Activated T-cell treated with anti-CD3 and anti-CD28 coated beads for 48 hours (primary cell): ENCODE measurements at places on chromosomes 2 and 18.

DNA sequence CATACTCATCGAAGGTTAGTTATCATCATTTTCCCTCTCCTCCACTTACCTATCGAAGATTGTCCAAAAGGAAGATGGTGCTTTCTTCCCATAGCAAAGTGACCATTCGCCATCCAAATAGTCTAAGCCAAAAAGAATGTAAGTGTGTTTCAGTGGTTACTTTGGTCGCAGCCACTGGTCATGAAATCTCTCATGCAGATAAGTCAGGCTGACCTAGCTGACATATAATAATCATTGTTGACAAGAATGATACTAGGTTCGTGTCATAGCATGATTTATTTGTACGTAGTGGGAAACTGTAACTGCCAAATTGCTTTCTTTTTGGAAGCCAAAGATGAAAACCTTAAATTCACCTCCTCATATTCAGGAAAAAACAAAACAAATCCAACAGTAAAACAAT, 89.6 kb upstream of the PMAIP1 start:
- no peak for DNase-seq

- DNase-seq = no peak
Measured at GRCh38 chr2:85963068-85963467, 74.3 kb upstream of the ST3GAL5 start.

GRCh38 chr2:212811921-212812320, 273.3 kb upstream of the ERBB4 start:
- DNase-seq = no peak

- DNase-seq = no peak
Measured at GRCh38 chr2:156522864-156523440, 86.8 kb downstream of the GPD2 start.

DNA sequence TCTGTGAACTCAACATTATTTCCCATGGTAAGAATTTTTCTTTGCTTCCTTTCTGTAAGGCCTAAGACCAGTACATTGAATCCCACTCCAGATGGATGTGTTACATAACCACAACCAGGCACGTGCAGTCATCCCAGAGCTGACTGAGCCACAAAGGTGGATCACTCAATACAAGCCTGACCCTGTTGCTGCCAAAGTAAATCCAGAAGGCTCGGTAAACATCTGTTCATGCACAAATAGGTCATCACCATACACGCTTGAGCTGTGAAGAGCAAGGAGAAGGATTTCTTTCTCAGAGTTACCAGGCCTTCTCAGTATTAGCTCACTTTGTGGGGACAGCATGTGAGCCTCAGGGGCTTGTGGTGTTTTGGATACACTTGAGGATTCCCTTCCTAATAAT, 791.4 kb upstream of the FANCL start:
- DNase-seq = no peak

DNA sequence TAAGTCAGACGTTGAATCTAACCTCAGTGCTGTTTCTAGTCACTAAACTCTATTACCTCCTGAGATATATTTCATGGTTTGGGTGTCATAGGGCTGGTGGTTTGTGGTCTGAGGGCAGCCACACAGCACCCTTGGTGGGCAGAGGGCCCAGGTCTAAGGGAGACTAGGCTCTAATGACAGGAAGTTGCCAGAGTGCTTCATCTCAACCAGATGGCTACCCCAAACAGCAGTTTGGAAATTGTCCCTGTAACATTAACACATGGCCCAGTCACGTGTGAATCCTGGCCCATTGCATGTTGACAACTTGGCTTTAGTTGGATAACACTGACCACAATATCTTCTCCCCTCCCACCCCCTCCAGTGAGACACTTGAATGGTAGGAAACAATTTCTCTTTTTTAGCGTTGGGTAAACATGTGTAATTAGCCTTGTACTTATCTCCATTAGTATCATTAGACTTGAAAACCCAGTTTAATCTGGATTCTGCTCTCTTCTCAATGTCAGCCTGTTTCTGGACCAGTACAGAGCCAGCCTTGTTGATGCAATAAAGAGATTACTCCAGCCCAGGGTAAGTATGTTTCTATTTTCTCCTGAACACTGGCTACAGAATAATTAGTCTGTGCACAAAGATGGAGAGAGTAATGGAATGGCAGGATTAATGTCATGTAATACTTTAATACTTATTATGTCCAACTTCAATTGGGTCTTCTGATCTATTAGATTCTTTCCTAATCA, 187.8 kb upstream of the SIX3 start:
- DNase-seq = peak; percentile 6

- no peak for DNase-seq
Measured at GRCh38 chr18:26655525-26656430, 107.4 kb upstream of the KCTD1 start.

DNA sequence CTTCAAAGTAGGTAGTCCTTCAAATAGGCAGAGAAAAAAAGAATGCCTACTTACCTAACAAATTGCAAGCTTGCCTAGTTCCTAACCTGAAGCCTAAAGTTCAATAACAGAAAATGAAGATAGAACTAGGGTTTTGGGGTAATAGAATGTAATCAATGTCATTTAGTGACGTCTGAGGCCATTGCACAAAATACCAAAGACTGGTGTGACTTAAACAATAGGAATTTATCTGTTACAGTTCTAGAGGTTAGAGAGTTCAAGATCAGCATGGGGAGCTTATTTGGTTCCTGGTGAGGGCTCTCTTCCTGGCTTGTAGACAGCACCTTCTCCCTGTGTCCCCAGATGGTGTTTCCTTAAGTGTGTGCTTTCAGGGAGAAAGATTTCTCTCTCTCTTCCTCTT, 4.7 kb upstream of the NPC1 start:
- DNase-seq = no peak

DNA sequence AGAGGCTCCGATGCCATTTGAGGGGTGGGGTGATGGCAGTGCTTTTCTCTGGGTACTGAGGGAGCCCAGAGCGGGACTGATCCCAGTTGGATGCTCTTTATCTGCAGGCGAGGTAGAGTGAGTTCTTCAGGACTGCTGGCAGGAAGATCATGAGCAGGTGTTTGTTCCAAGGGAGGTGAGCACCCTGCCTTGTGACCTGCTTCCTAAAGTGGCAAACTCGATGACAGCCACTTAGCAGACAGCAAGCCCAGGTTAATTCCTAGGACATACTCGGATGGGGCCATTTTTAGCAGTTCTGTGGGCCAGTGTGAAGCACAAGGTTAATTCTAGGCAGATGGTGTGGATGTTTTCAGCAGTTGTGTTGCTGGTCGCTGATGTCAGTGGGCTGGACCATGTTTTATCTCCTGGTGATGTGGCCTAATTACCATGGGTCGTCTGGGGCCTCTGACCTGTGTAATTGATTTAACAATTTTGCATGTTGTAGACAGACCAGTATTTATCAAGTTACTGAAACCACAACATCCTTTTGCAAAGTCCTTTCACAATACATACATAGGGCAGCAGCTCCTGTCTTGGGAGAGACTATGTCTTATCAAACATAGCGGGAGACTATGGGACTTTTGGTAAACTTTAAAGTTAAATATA, 4.9 kb downstream of the FKBP1B start:
- no peak for DNase-seq

- DNase-seq = no peak
Measured at GRCh38 chr2:241324775-241325174, 9.1 kb downstream of the SEPTIN2 start.

DNA sequence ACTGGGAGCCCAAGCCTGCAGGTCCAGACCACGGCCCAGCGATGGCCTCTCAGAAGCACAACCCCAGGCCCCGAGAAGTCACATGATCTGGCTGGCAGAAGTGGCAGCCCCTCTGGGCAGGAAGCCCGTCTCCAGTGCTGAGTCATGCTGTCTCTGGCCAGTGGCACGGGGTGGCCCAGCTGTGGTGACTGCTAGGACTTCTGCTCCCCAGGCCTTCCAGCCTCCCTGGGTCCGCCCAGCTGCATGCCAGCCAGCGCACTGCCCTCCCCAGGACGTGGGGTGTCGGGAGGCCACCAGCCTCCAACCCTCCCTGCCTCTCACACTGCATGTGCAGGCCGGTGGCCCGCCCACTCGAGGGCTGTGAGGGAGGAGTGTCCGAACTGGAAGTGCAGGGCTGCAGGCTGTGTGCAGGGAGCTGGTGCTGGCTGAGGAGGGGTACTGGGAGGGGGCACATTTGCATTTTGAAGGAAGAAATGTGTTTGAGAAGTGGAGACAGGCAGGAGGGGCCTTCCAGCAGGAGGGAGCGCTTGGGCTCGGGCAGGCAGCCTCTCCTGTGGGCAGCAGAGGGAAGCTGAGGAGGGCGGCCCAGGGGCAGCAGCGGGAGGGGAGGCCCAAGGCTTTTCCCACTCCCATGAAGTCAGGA, 17.0 kb upstream of the HPCAL1 start:
- DNase-seq = no peak

DNA sequence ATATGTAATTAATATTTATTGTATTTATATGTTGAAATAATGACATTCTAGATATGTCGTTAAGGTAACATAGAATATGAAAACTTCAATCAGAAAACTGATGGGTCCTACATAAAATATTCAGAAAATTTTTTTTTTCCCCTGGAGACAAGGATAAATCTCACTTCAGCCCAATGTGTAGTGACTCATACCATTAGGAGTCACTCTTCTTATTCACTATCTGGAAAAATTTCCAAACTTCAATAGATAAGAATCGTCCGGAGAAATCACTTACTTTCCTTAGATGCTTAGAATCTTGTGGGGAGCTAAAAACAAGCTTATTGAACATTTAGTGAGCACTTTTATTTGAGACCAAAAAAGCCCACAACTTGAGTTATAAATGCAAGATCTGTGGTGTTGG, 4.6 kb downstream of the SERPINB13 start:
- no peak for DNase-seq

DNA sequence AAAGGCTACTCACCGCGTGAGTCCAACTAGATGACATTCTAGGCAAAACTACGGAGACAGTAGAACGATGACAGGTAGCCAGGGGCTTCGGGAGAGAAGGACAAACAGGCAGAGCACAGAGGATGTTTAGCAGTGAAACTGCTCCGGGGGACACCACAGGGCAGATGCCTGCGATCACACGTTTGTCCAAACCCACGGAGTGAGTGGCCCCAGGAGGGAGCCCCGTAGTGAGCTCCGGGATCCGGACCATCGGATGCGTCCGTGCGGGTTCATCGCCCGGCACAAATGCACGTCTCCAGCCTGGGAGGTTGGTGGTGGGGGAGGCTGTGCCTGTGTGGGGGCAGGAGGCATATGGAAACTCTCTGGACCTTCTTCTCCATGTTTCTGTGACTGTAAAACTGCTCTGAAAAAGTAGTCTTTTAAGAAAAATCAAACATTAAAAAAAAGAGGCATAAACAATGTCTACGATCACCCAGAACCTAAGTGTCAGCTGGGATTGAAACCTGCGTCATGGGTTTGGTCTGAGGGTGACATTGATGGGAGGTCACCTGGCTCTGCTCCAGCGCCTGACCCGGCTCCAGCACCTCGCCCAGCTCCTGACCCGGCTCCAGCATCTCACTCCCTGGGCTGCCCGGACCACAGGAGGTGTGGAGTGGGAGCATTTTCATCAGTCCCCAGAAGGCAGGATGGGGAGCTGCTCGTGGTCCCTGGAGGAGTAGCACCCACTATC, 83.0 kb upstream of the CTDP1 start:
- DNase-seq = no peak

GRCh38 chr2:215447056-215447455, 11.2 kb upstream of the FN1 start:
- DNase-seq = no peak

DNA sequence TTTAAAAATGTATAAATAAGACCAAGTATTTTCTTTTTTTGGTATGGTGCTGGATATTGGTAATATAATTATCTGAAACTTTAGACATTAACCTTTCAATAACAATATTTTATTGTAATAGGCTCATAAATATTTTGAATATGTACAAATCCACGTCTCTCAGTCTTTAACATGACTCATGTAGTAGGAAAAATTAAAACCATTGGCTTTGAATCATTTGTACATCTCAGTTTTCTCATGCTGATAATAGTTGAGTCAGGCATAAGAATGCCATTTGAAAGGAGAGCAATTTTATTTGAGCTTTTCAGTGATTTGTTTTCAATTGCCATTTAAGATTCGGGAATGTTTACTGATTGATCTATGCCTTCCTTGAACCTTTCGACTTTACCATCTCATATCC, 364.8 kb downstream of the TGIF1 start:
- no peak for DNase-seq

- DNase-seq = no peak
Measured at GRCh38 chr2:95362486-95362885, 40.0 kb upstream of the FAHD2A start.

- no peak for DNase-seq
Measured at GRCh38 chr18:38642711-38643110, 1077.1 kb upstream of the CELF4 start.

- no peak for DNase-seq
Measured at GRCh38 chr2:25290811-25291495, 50.8 kb downstream of the DNMT3A start.

- no peak for DNase-seq
Measured at GRCh38 chr2:239648607-239649006, 247.8 kb upstream of the HDAC4 start.

DNA sequence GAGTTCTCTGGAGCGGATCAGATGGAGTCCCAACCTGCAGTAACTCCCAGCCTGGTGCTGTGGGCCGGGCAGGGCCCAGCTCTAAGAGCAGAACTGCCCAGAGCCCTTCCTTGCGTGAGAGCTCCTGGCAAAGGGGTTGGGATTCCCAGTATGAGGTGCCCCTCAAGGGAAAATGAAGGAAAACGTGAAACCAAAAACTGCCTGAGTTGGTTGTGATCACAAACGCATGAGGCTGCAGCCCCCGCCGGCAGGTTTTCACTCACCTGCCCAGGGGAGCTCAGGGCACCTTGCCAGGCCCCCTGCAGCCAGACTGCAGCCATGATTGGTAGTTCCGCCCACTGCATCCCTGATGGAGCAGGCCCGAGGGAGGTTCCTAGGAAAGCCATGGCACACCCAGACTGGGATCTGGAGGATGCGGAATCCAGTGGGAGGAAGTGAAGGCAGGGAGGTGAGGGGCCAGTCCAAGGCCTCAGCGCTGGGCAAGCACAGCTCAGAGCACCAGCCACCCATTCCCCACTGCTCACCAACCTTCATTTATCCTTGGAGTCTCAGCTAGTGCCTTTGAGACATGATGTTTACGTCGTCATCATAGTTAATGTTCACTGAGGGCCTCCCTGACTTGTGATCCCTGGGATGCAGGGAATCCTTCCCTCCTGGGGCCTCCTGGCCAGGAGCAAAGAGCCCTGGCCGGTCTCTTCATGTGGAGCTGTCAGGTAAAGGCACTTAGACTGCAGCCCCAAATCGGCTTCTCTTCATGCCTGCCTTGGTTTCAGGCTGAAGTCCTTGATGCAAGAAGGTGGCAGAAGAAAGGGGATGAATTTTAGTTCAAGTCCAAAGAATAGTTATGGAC, 103.2 kb downstream of the INHBB start:
- no peak for DNase-seq

GRCh38 chr2:240591784-240592183, 5.2 kb downstream of the CAPN10 start:
- no peak for DNase-seq
